Skin of body (tissue), 3 donors: ENCODE measurements at places on chromosomes 5 and 9. TPM values are rescaled to one million over a fixed set of nuclear protein-coding genes. Genes with fewer than 3 reads are reported as not detected.

DNA sequence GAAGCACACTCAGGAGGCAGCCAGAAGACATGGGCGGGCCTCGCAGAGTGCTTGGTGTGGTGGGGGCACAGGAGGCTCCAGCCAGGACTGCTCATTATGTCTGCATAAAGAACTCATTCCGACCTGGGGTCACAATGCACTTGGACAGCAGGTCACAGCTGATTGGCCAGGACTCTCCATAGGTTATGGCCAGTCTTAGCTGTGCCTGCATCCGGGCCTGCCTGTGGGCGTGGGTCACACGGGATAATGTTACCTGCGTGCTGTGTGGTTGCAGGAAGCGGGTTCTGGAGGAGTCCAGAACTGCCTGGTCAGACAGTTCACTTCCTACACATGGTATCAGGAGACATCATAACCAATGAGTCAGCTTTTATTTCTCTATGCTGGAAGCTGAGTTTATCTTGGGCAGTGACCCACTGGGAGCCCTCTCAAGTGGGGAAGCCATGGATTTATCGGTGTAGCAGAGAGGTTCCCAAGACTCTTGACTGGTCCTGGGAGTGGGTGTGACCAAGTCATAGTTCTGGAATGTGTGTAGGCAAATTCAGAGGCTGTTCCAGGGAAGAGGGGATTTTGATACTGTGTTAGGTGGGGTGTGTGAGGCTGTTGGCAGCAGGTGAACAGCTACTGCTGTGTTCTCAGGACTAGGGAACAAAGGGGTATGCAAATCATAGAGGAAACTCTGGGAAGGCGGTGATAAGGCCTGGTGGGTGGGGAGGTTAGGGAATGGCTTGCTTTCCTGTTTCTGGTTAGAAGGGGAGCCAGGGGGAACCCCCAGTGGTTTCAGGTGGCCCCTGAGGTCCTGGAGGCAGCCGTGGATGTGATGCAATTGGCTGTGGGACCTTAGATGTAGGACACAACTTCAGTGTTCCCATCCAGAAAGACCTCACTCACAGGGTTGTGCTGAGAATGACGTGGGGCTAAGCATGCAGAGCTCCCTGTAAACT lies 51.3 kb downstream of the ARHGEF37 start:
- no peak for DNase-seq

DNA sequence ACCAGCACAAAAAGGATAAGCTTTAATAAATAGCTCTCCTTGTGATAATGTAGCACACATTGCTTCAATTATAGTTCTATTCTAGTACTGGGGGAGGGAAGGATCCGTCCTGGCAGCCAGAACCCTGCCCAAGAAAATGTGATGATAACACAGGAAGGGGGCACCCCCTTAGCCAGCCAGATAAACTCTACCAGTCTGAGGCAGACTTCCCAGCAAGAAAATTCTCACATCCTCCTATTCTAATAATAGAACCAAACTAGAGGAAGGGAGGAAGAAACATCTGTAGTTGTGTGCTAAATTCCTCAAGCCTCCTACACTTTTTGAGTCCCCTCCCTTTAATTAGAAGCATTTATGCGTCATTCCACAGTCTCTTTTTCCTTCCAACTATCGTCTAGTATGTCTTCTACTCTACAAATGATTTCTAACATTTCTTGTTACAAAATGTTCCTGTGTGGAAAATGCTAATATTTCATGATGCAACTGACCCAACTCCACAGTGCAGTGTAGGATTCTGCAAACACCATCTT lies 261.0 kb downstream of the SEMA5A start:
- peak; percentile 83 for DNase-seq

GRCh38 chr5:80067016-80067415 lies 31.9 kb downstream of the THBS4 start:
- DNase-seq, result no peak

TAF11L5 gene
- total RNA-seq, result not detected

DNA sequence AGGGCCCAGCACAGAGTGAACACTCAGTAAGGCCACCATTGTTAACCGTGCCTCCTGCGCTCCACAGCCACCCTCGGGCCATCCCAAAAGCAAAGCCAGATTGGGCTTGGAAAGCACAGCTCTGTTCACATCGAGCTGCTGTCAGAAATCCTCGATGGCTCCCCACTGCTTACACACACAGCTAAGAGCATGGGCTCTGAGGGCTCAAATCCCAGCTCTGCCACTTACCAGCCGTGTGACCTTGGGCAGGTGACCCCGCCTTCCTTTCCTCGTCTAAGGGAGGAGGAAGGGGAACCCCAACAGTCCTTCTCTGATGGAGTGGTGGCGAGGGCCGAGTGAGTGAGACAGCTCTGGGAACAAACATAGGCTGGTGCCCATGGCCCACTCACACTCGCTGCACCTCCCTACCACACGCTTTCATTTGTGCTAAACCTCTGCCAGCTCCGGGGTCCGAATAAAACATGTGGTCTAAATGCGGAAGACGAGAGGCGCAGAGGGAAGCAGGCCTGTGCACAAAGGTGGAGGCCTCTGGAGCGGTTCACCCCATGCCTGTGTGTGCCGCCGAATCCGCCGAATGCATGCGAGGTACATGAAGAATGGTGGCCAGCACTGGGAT lies 139.3 kb downstream of the PAX5 start:
- DNase-seq, result no peak

DNA sequence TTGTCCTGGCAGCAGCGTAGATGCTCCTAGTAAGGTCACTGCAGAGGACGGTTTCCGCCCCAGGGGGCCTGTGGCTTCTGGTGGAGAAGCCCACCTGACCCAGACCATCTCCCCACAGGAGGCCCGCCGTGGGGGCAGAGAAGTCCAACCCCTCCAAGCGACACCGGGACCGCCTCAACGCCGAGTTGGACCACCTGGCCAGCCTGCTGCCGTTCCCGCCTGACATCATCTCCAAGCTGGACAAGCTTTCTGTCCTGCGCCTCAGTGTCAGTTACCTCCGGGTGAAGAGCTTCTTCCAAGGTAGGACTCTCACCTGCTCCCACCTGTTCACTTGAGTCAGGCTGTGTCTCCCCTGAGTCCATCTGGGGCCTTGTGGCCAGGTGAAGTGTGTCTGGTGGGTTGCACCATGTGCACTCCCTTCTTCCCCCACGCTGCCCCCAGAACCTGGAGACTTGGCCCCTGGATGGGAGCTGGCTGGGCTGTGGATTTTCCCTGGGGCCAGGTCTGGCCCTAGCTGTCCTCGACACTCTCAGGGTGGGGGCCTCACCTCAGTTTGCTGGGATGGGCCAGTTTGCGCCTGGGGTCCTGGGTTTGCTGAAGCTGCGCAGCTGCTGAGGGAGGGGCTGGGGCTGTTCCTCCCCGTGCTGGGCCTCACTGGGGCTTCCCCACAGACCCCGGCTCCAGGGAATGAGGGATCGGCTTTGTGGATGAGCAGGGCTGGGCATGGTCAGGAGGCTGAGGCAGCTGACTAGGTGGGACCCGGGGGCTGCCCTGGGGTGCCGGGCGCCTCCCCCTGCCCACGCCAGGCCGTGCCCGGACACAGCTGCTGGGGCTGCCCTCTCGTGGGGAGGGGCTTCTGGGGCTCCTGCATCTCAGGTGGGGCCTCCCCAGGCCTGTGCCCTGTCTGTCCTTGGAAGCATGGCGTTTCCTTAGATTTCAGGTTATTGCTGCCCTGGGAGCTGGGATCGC lies 32.4 kb downstream of the AHRR start:
- DNase-seq, result no peak

DNA sequence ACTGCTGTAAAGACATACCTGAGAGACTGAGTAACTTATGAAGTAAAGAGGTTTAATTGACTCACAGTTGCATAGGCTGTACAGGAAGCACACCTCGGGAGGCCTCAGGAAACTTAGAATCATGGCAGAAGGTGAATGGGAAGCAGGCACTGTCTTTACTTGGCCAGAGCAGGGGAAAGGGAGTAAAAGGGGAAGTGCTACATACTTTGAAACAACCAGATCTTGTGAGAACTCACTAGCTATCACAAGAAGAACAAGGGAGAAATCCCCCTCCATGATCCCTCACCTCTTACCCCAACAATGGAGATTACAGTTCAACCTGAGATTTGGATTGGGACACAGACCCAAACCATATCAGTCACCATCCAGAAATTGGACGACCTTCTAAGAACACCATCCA lies 1285.8 kb upstream of the CDH9 start:
- DNase-seq, result no peak

FBP2 gene
- total RNA-seq, result 5.5 TPM

PROP1 gene
- not detected for total RNA-seq
